ENCODE measurements at places on chromosomes 6 and 20.

DNA sequence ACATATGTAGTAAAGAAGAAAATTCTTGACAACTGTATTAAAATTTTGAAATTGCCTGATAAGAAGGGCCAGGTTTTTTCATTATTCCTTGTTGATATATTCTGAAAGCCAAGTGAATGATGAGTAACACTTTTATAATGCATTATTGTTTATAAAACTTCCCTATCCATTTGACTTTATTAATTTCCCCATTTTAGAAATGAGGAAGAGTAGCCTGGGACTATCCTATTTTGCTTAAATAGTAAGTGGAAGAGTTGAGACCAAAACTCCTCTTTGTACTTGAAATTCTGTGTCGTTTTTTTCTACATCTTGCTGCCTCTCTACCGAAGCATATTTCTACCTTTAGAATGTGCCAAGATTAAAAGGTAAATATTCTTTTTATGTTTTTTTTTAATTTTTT is 39.7 kb downstream of the TRMT11 start:
- no peak for DNase-seq

DNA sequence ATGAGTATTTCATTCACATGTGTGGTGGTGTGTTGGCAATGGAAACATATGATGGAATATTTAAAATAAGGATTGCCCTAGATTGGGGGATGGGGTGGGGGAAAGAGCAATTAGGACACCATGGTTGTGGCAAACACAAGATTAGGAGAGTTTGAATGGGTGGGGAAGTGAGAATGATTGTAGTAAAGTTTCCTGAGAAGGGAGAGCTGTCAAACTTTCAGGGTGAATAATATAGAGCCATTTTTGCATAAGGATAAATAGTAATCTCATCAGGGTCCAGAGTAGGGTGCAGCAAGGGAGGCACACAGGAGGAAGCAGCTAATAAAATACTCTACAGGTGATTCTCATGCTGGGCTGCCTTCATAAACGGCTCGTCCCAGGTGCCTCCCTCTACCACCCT is 294.9 kb upstream of the MARCKS start:
- DNase-seq = no peak

GRCh38 chr20:10672624-10673127 is 1.1 kb downstream of the JAG1 start:
- DNase-seq = no peak

DNA sequence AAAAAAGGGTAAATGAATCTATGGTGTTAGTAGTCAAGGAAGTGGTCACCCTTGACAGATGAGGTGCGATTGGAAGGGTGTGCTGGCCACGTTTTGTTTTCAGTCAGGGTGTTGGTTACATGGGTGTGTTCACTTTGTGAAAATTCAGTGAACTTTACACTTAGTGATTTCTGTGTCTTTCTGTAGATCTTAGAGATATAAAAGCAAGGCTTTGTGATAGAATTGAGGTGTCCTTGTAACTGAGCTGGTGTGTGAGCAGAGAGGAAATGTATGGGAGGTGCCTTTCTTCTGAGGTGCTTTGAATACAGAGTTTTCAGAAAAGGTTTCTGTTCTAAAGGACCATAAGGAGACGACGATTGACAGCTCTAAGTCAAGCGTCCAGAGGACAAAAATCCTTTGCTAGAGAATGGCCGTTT is 90.5 kb downstream of the SAMD3 start:
- no peak for DNase-seq

DNA sequence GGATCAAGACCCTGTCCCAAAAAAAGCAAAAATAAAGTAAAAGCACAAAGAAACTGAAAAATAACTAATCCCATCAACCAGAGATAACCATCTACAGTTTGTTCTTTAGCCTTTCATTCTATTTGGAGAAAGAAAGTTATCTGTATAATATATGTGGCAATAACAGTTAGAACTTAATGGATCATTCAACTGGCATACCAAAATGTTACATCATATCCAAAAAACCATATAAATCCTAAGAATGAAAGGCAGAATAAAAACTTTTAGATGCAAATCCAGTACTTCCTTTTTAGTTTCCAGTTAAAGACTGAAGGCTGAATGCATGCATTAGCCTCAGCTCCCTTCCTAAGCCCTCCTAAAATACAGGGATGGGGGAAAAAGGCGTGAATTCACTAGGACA is 25.2 kb downstream of the ILRUN start:
- no peak for DNase-seq

DNA sequence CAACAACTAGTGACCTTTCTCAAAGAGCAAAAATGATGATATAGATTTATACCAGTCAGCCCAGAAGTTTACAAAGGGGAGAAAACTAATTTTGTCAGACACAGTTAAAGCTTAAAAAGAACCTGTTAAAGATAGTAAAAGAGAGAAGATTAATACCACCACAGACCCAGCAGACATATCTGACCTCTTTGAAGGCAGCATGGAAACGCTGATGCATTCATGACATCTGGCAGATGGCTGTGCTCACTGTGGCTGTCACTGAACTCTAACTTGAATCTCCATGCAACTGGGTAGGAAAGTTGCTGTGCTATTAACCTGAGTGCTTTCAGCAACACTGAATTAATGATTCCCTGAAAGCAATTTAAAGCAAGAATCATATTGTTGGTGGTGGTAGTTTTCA is 159.8 kb upstream of the PRDM1 start:
- no peak for DNase-seq

DNA sequence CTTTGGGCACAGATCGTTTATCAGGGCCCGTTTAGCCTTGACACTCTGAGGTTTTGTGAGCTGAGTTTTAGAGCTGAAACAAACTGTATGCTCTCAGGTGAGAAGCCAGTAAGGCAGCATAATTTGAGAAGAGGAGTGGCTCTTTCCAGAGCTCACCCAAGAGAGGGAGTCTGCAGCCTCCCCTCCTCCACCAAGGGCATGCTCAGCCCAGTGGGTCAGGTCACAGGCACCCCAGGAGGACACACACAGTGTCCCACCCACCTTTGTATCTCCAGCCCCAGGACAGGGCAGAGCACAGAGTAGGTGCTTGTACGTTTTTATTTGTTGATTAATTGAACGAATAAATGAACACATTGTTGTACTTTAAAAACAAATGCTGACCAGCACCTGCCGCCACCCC is 3.4 kb downstream of the TSPO2 start:
- DNase-seq = no peak

GRCh38 chr20:20815711-20816455 is 103.4 kb upstream of the RALGAPA2 start:
- DNase-seq = no peak

DNA sequence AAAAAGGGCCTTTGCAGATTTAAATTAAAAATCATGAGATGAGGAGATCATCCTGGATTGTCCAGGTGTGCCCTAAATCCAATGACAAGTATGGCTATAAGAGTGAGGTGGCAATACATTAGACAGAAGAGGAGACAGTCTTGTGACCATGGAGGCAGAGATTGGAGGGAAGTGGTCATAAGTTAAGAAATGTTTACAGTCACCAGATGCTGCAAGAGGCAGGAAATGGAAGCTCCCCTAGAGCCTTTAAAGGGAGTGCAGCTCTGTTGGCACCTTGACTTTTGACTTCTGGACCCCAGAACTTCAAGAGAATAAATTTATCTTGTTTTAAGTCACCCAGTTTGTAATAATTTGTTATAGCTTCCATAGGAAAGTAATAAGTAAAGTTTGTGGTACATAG is 61.1 kb downstream of the HMGN3 start:
- DNase-seq = no peak

DNA sequence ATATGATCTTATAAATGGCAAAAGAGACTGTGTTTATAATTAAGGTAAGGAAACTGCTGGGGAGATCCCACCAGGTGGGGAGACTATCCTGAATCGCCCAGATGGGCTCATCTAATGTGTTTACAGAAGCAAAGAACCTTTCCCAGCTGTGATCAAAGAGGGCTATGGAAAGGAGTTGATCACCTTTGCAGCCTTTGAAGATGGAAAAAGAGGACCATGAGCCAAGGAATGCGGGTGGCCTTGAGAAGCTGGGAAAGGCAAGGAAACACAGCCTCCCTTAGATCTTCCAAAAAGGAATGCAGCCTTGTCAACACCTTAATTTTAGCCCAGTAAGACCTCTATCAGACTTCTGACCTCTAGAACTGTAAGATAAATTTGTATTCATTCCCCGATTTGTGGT is 66.5 kb upstream of the ADGRG6 start:
- no peak for DNase-seq

DNA sequence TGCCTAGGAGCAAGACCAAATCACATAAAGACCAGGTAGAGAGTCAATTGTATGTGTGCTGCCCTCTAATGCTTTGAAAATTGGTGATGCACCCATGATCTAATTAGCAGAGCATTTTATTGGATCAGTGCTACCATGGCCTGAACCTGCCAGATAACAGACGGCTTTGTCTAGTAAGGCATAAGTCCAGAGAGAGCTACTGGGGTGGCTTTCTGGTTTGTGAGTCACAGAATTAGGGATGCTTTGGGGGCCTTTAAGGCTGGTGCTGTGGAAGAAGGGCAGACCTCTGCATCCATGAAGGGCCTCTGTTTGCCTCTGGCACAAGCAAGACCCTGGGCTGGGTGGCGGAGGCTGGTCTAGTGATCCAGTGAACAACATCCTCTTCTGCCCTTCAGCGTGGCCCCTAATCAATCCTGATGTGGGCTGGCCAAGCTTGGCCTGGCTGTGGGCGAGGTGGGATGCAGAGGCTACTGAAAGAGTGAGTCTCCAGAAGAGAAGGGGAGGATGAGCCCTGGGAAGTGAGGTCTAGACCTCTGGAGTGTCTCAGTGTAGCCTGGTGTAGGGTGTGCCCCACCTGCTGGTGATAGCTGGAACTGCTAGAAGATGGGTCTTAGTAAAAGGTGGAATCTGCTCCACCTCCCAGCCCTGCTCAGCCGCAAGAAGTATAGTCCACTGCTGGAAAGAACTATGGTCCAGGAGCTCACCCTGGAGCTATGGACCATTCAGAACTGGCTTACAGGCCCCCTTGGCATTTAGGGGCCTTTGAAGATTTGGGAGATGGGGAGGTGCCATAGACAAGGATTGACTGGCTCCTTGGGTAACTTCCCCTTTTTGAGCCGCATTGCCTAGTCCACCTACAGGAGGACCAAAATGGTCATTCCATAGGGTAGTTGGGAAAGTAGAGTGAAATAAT is 36.7 kb upstream of the AAR2 start:
- peak; percentile 68 for DNase-seq
